NCI-H1092 treated with DMSO at 0.1 percent for 48 hours (cell line): ENCODE measurements at places on chromosomes 1 and 21.

DNA sequence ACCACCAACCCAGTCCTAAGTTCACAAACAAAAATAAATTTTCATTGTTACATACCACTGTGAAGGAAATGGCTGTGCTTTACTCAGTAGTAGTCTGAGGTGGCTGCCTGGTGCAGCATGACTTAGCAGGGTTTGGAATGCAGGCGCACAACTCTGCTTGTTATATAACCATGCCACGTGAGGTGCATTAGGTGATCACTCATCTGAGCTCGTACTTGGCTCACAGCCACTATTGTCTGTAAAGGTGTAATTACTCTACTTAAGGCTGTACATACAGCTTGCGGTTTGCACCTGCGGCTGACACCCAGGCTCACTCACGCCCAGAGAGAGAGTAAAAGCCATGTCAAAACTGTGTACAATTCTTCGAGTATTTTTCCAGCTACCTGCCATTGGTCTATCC lies 599.4 kb downstream of the LTN1 start:
- DNase-seq = no peak

DNA sequence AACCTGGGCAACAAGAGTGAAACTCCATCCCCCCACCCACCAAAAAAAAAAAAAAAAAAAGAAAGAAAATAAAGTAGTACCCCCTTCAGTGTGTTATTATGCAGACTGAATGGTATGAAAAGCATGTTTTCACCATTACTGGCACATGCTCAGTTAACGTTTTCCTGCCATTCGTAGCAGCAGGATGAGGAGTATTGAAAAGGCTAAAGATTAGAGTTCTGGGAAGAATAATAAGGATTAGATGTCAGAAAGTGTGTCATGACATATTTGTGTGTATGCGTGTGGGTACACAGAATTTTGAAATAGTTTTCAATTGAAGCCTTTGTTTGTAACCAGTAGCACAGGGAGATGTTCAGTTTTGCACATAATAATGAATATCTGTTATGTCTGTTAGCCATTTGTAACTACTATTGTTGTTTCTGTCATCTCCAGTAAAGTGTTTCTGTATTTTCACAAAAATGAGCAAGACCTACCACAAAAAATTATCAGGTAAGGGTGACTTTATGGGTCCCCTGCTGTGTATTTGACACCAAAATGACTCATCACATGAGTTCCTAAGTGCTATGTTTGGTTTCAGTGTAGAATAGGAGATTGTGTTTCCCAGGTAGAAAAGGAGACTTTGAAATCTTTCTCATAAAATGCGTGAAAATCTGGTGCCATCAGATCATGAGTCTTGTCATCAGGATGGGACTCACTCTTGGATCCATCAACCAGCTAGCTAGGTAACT lies 358.9 kb downstream of the DISC1 start:
- DNase-seq = no peak

DNA sequence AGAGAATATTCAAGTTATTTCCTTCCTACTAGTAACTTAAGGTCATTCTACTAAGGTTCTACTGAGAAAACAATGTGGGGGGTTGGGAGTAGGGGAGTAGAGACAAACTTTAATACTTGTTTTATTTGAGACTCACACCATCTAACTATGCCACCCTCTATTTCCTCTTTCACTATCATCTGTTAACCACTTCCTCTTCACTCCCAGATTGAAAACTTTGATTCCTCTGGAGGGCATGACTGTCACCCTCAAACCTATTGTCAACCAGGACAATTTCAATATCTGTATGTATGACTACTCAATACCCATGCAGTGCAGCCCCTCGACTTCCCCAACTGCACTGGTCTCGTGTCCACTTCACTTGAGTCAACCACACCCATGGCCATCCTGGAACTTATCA lies 165.6 kb upstream of the POGK start:
- DNase-seq = no peak

- DNase-seq = no peak
Observed at GRCh38 chr1:106200711-106201110, 855.8 kb upstream of the PRMT6 start.

DNA sequence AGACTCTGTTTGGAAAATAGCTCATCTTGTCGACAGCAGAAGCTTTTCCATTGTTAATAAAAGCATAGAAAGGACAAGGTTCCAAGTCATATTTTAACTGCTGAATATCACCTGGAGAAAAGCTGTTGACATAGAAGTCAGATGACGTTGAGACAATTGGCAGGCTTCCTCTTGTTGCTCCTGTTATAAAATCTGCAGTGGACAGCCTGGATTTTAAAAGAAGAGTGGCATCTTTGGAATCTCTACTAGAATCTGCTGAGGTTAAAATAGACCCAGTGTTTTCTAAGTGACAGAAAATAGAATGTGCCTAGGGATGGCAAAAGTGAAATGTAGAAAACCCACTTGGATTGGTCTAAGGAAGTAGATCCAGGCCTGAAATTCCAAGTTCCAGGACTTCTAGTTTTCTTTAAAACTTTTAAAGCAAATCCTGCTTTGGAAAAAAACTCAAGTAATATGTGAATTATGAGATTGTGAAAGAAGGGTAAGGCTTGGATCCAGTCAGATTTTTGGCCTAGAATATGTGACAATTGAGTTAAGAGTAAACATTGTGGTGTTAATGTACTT lies 53.6 kb upstream of the NEXN start:
- DNase-seq = peak; percentile 11

- DNase-seq = no peak
Observed at GRCh38 chr1:225855503-225856300, 26.5 kb downstream of the TMEM63A start.

DNA sequence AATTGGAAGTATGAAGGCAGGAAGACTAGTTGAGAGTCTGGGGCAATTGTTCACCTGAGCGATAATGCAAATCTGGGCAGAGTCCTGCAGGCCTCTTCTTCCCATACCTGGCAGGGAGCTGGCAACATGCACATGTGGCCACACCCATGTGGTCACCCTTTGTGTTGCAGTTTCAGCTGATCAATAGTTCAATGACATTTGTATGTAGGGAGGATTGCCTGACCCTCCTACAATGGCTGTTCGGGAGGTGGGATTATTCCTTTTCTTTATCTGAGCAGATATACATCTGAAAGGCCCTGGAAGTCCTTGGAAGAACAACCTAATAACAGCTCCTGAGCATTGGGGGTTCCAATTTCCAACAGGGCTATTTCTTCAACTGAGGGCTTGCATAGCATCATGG lies 15.2 kb upstream of the TRIM45 start:
- DNase-seq = no peak

DNA sequence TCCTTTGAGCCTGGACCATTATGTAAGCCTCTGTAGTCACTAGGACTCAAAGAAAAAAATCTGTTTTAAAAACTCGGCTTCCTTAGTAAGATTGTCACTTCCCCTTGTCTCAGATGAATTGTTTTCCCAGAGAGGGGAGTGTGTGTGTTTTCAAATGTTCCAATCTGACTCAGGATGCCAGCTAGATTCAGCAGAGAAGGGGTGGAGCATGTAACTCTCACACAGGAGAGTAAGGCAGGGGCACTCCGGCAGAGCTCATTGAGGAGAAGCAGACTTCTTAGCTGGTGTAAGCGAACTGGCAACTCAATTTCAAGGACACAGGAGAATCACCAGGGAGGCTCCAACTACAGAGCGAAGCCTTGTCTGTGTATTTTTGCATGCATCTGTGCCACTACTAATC lies 623.2 kb downstream of the LMO4 start:
- DNase-seq = no peak

DNA sequence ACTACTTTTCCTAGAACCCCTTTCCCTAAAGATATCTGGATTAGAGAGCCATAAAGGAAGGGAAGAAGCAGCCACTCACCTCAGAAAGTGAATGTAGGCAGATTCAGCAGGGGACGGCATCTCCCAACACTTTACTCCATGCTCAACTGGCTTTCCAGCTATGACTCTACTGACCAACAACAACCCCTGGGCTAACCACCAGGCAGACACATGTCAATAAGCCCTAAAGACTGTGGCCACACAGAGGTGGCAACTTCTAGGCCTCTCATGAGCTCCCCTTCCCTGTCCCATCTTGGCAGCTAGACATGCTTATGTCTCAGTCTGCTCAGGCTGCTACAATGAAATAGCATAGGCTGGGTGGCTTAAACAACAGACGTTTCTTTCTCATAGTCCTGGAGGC lies 214.0 kb upstream of the ZP4 start:
- no peak for DNase-seq

GRCh38 chr1:25520446-25521061 lies 22.9 kb upstream of the LDLRAP1 start:
- peak; percentile 61 for DNase-seq

GRCh38 chr21:25506887-25507286 lies 100.4 kb downstream of the MRPL39 start:
- no peak for DNase-seq

- DNase-seq = no peak
Observed at GRCh38 chr1:101295209-101295608, 58.4 kb downstream of the S1PR1 start.

GRCh38 chr1:204342310-204342709 lies 17.4 kb downstream of the PLEKHA6 start:
- no peak for DNase-seq

DNA sequence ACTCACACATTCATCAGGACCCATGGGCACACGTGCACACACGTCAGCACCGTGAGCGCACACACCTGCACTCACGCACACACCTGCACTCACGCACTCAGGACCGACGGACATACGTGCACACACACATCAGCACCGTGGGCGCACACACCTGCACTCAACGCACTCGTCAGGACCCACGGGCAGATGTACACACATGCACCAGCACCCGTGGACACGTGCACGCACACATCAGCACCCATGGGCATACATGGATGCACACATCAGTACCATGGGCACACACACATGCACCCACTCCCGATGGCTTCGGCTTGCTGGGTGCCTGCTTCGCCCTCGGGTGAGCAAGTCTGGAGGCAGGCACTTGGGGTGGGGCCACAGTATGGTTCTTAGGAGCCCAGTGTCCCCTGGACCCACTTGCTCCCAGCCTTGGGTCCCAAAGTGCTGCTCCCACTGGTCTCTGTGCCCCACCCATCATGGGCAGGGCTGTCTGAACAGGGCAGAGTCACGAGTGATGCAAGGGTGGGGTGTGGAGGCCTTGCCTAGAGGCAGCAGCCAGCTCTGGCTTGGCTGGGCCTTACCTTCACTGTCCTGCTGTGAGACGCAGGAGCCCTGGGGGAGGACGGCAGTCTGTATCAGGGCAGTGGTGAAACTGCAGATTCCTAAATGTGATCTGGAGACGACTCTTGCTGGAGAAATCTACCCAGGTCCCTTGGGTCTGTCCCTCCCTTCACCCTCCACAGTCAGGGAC lies 49.8 kb downstream of the SKI start:
- no peak for DNase-seq

DNA sequence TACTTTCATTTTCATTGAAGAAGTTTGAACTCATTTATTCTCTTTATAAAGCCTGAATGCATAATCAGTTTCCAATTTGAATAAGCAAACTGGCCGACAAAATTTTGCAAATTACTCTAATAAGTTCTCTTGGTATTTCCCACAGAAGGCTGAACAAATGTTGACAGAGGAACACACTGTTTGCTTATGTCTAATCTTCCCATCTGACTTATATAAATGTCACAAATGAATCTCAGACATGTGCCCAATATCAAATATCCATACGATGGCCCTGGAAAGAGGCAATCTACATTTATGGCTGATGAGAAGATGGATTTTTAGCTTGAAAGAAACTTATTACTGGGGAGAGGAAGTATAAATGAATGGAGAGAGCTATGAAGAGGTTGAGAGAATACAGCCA lies 380.6 kb upstream of the ZRANB2 start:
- no peak for DNase-seq

DNA sequence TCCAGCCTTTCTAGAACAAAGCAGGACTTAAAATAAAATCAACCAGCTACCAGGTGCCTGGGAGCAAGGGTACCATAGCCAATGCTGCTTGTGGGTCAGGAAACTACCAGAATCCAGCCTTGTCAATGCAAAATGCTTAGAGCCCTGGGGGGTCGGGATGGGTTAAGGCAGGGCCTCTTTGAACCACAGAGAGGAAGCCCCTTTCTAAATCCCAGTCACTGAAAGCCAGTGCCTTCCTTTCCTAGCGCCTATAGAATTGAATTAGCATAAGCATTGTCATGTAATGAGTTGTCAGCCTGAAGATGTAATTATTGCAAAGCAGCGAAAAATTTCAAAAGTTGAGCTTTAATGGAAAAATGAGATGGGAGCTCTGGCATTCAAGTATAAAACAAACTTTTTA lies 176.6 kb upstream of the DAB1 start:
- DNase-seq = no peak

- DNase-seq = no peak
Observed at GRCh38 chr1:4033129-4033676, 133.1 kb upstream of the C1orf174 start.

DNA sequence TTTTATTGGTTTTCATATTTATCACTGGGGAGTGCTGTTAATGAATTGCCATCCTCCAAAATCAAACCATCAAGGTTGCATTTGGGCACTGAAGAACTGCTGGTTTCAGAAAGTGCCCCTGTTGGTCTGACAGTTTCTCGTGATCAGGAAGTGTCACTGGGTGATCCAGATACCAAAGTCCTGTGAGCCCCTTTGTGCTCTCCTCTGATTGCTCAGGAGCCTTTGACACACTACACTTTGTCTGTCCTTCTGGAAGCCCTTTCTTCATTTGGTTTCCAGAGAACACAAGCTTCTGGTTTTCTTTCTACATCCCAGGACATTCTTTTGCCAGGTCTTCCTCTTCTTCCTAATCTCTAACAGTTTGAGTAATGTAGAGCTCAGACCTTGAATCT lies 165.8 kb upstream of the PROX1 start:
- DNase-seq = no peak
